ENCODE measurements at places on chromosomes 7 and 10.

DNA sequence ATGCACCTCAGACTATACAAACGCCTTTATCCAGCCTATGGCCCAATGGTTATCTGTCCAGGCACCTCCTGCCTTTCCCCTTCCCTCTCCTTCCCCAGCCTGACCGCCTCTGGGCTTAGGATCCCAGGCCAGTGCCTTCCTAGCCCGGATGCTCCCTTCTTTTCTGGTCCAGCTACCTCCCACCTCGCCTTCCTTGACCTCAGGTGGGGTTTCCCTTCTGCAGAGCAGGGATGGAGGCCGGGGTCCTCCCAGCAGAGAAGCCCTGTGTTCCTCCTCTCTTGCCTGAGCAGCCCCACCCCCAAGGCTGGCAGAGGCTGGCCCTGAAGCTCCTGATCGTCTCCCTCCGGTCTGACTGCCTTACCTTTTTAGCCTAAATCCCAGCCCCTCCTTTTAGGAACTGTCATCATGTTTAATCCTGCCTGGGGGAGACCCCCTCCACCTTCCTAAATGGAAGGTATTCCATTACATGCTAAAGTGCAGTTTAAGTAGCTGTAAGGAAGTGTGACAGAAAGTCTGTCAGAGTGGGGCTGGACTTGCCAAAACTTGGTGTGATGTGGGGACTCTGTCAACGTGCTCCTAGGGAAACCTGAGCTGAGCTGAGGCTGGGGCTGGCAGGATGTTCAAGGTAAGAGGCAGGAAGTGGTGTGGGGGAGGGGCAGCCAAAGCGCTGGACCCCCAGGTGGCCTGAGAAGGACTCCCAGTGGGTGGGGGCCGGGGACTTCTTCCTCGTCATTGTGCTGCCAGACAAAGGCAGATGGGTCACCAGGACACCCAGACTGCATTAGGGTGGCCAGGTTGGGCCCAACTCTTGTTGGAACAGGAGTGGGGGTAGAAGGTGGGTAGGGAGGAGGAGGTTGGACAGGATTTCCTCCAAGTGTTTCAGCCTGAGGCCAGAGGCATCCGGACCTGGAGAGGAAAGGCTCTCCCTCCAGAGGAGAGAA, 39.5 kb downstream of the LBX1 start:
- DNase-seq: peak; percentile 32

GRCh38 chr7:120733143-120733542, 124.8 kb downstream of the TSPAN12 start:
- no peak for DNase-seq

DNA sequence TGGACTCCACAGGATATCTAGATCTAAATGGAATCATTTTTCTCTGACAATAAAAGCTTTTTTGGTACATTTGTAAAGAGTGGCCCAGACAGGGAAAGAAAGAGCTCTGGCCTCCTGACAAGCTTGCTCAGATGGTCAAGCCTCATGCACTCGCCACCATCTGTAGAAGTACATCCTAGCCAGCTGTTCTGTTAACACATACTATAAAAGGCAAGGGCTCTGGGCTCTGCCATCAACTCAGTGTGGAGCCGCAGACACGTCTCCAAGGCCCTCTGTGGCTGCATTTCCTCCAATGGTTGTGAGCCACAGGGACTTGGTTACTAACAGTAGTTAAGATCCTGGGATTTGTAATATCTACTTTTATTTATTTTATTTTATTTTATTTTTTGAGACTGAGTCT, 70.8 kb upstream of the KDM7A start:
- no peak for DNase-seq

DNA sequence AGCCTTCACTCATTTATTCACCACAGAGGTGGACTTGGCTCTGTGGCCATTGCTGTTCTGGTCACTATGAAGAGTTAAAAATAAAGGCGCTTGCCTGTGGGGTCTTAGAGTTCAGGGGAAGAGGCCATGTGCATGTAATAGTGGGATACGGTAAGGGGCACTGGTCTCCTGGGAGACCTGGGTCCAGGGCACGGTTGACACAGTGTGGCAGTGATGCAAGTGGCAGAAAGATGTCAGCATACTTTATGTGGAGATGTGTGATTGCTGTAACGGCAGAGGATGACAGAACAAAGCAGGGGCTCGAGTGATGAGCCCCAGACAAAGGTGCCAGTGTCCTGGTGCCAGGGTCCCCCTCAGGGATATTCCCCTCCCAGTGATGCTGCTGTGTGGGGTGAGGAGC, 8.6 kb downstream of the ZSCAN25 start:
- no peak for DNase-seq

DNA sequence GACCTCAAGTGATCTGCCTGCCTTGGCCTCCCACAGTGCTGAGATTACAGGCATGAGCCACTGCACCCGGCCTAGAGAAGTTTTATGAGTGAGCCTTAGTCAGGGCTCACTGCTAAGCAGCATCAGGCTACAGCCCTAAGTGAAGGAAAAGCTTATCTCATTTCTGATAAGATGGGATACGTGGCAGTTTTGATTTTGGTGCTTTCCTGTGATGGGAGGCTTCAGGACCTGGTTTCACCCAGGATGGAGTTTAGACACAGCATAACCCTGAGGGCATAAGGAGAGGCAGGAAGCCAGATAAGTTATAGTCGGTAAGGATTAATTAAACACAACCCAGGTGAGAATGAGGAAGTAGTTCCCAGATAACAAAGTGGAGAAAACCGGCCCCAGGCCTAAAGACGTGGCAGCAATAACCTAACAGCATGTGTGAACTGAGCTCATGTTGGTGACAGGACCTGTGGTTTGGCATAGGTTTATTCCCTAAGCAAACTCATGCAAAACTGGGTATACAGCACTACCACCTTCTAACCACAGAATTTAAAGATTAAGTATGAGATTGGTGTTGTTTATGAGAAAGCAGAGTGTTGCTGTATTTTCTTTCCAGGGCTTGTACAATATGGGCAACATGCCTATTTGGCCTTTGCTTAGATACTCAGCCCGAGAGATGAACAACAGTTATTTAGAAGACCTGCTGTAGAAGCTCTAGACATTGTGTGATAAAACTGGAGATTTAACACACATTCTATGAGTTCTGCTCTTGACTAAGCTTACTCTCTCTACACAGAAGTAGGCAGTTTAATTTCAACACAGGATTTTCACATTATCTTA, 119.4 kb downstream of the COL28A1 start:
- DNase-seq: no peak

- DNase-seq: peak; percentile 89
Measured at GRCh38 chr7:48089046-48090003, at the start of gene UPP1. Gene UPP1 (plus strand): TSS chr7:48089265. CDS start chr7:48094784, 5,519 bp downstream.

DNA sequence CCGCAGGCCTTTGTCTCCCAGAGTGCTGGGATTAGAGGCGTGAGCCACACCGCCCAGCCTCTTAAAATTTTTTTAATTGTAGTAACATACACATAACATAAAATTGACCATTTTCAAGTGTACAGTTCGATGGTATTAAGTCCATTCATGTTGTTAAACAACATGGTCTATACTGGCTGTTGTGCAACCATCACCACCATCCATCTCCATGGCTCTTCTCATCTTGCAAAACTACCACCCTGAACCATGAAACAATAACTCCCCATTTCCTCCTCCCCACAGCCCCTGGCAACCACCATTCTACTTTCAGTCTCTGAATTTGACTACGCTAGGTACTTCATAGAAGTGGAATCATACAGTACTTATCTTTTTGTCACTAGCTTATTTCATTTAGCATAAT, 7.9 kb upstream of the ZFYVE27 start:
- no peak for DNase-seq

DNA sequence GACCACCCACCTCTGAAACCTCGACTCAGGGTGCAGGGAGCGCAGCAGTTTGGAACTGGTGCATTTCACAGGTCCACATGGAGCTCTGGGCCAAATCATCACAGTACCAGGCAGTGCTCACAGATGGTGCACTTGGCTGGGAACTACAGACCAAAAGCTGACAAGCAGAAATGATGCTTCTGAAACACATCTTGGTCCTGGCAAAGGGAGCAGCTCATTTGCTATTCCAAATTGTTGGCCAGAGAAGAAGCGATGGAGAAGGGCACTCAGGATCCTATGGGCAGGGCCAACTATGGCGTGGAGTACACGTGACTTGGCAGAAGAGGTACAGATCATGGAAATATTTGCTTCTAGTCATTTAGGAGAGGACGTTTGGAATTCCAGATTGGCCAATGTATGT, 383.9 kb downstream of the CALN1 start:
- no peak for DNase-seq

GRCh38 chr10:31081937-31082840, 50.5 kb upstream of the ZNF438 start:
- DNase-seq: no peak

GRCh38 chr7:115319541-115319940, 397.6 kb downstream of the MDFIC start:
- no peak for DNase-seq

DNA sequence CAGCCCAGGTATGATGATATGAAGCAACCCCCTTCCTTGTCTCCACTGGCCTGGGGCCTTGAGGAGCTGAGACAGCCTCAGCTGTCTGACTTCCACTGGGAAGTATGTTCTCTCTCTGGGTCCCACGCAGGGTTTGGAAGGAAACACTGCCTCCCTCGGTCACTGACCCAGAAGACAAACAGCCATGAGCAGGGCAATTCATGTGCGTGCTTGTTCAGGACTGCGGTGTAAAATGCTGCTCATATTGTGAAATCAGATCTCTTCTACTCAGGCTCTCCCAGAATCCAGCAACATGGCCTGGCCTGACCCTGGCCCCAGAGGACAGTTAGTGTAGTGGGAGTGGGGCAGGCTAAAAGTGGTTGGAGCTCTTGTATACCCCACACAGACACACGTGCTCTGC, 2.8 kb downstream of the CLCN1 start:
- no peak for DNase-seq

- no peak for DNase-seq
Measured at GRCh38 chr7:22894546-22894945, 71.9 kb upstream of the TOMM7 start.

- DNase-seq: no peak
Measured at GRCh38 chr7:120991161-120991560, 2.6 kb downstream of the CPED1 start.

GRCh38 chr7:31087351-31087750, 35.2 kb downstream of the ADCYAP1R1 start:
- DNase-seq: no peak

GRCh38 chr7:2934211-2934731, 90.2 kb upstream of the GNA12 start:
- no peak for DNase-seq

GRCh38 chr7:29442146-29442545, 121.5 kb upstream of the PRR15 start:
- no peak for DNase-seq
